ENCODE measurements at places on chromosomes 5 and 9.

DNA sequence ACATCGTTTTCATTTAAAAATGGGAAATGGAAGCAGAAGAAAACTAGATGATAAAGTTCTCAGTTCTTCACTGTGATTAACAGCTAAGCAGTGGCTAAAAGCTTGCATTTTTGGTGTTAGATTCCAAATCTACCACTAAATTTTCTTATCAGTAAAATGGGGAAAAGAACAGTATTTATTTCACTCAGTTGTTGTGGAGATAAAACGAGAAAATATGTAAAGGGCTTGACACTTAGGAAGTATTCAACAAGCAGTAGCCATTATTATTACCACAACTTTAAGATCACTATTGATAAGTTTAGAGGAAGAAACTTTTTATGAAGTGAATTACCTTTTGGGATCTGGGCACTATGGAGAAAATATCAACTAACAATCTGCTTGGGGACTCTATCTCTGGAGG lies 4.5 kb downstream of the STOM start:
- H3K27ac ChIP-seq, result no peak overlapping the region
- H3K4me3 ChIP-seq, result no peak overlapping the region
- DNase-seq, result no peak
- H3K36me3 ChIP-seq, result no peaks in the 10 kb centered on the region

DNA sequence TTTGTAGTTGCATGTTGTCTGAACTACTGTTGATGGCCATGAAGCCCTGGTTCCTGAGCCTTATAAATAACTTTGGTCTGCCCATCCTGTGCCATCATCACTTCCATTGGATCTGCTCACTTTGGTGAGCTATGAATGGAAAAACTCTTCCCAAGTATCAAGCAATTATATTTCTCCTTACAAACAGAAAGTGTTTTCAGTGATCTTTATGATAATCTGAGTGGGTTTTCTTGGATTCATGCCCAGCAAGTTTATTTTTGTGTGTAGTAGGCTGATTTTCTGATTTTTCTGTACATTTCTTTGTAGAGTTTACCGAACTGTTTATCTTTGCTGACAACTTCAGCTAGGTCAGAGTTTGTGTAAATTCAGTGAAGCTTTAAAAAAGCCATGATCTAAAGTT lies 31.0 kb downstream of the CAMK4 start:
- no peaks in the 10 kb centered on the region for H3K4me1 ChIP-seq
- no peaks in the 10 kb centered on the region for H3K36me3 ChIP-seq
- H3K4me3 ChIP-seq, result no peak overlapping the region
- no peaks in the 10 kb centered on the region for H3K27me3 ChIP-seq

- no peak for DNase-seq
- no peak overlapping the region for H3K4me3 ChIP-seq
- H3K4me1 ChIP-seq, result no peaks in the 10 kb centered on the region
- H3K36me3 ChIP-seq, result no peaks in the 10 kb centered on the region
- no peaks in the 10 kb centered on the region for H3K27me3 ChIP-seq
These were observed 115.1 kb upstream of the SHB start for GRCh38 chr9:38183994-38184568.

GRCh38 chr5:123170816-123171215 lies 81.8 kb downstream of the PRDM6 start:
- H3K36me3 ChIP-seq, result no peaks in the 10 kb centered on the region
- no peak for DNase-seq
- H3K27me3 ChIP-seq, result no peaks in the 10 kb centered on the region
- H3K27ac ChIP-seq, result no peak overlapping the region

Measured in iPS DF 6.9 (cell line).